ENCODE measurements at places on chromosomes 2 and 18. TPM values are rescaled to one million over a fixed set of nuclear protein-coding genes. Genes with fewer than 3 reads are reported as not detected.

The PIKFYVE gene
- polyA plus RNA-seq = 28.1 TPM

The PSME4 gene
- 67.3 TPM for polyA plus RNA-seq

GRCh38 chr18:7158216-7158615, 40.6 kb upstream of the LAMA1 start:
- DNase-seq = no peak

GRCh38 chr2:187319441-187320108, 128.5 kb downstream of the CALCRL start:
- DNase-seq = no peak

- DNase-seq = no peak
These were observed 125.9 kb downstream of the ANTXR1 start for GRCh38 chr2:69138793-69139459.

- DNase-seq = no peak
These were observed 23.3 kb upstream of the ST3GAL5 start for GRCh38 chr2:85911814-85912692.

Data from renal cortex interstitium (tissue), 15 donors.